ENCODE measurements at places on chromosomes 5 and 9.
A peak's percentile ranks its signal among the peaks of the same experiment; 100 is the strongest.

- no peak for DNase-seq
Observed at GRCh38 chr9:129648092-129648763, 6.3 kb upstream of the ASB6 start.

GRCh38 chr5:54518146-54518817 lies 723 bp downstream of the SNX18 start:
- no peak for DNase-seq

DNA sequence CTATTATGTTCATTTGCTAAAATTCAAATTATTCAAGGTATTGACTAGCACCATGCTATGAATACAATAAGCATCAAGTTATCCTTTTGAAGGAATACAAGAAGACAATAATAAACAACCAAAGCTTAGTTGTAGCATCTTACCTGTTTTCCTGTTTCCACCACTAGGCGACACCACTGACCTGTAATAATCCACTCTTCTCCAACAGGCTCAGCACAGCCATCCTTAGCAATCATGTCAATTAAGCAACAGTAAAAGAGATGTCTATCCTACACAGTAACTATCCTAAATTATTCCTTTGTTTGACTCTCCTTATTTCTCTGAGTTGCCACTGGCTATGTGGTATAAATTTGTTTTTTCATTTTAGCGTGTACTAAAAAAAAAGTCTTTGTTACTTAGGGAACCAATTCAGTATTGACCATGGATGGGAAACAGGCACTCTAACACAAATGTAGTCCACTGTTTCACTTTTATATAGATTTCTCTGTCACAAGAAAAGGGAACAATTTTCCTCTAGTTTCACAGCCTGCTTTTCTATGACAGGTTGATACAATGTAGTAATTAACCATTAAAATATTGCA lies 46.2 kb downstream of the PCA3 start:
- peak; percentile 17 for DNase-seq

GRCh38 chr5:3278643-3279042 lies 317.0 kb upstream of the IRX1 start:
- no peak for DNase-seq

GRCh38 chr9:112093147-112093869 lies 81.8 kb downstream of the SUSD1 start:
- no peak for DNase-seq

- DNase-seq = no peak
Observed at GRCh38 chr9:101705135-101705661, 33.2 kb downstream of the GRIN3A start.

- no peak for DNase-seq
Observed at GRCh38 chr9:124191691-124192395, 65.9 kb upstream of the NEK6 start.

DNA sequence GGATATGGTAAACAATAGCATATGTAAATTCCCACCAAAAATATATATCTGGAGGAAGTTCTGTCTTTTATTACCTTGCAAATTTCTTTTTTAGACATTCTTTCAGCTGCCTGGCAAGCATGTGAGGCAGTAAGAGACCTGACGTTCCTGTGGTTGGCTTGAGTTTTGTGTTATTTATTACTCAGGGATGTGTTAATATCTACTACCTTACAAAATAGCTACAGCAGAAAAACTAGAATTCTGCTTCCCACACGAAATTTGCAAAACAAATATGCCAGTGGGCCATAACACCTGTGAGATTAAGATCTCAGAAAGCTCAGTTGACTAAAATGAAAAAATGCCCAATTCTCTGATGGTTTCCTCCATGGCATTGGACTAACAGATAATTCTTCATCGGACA lies 274.2 kb downstream of the TMEM167A start:
- DNase-seq = no peak

GRCh38 chr9:37640246-37640645 lies 10.5 kb upstream of the FRMPD1 start:
- DNase-seq = no peak

- DNase-seq = no peak
Observed at GRCh38 chr5:95422838-95423237, 31.7 kb downstream of the FAM81B start.

DNA sequence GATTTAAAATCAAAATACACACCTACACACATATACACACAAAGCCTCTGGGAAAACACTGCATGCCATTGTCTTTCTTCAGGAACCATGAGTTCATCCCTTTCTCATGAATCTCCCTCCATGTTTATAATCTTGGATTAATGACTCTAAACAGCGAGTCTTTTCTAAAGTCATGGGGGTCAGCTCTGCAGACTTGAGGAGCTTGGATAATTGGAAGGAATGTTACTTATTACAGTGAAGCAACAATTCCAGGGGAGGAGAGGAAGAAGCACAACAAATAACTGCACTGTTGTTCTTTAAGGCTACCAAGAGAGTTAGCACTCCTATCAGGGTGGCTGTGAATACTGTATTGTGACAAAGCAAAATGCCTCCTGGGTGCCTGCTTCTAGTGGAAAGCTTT lies 444.7 kb downstream of the ANXA1 start:
- no peak for DNase-seq

GRCh38 chr9:81497091-81497490 lies 192.3 kb downstream of the TLE1 start:
- DNase-seq = no peak

GRCh38 chr9:91856419-91856818 lies 93.6 kb downstream of the ROR2 start:
- DNase-seq = no peak

GRCh38 chr9:95313010-95313498 lies 4.5 kb downstream of the FANCC start:
- DNase-seq = no peak

DNA sequence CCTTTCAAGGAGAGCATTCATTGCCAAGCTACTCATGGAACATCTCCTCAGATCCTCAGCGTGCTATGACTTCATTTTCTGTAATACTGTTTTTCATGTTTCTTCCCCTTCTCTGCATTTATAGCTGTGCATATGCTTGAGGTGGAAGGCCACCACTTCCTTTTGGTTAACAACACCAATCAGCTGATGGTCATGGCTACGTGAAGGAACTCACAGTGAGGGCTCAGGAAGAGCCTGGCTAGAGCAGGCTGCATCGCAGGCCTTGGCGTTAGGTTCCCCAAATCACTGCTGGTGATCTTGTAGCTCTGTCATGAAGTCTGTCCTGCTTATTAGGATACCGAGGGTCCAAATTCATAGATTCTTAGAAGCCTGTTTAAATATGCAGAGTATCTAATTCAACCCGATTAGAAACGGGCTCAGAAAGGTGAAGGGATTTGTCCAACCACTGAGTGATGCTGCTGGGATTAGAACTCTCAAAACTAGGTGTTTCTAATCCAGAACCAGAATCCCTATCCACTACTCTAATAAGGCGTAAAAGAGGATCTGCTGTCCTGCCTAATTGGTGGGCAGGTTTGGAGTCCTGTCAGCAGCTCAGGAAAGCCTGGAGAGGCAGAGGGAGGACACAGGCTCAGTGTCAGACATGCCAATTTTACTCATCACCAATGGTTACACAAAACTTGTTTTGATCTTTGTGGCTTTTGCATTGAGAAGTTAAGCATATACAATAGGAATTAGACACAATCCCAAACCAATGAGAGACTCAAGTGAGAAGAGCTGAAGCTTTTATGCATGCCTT lies 7.5 kb downstream of the SYK start:
- no peak for DNase-seq

DNA sequence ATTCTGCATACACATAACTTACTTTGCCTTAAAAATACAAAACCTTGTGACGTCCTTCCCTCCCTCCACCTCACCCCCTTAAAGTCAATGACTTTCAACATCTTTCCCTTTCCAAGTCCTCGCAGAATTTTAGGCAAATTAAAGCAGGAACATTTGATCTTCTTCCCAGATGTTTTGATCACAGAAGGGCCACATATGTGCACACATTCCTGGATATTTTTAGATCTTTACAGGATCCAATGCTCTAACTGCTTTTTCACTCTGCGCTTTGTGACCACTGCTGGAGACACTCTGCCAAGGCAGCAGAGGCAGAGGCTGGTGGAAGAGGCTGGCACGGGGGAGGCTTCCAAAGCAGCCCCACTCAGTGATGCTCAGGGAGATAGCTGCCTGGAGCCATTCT lies 130.7 kb downstream of the SEC61B start:
- no peak for DNase-seq

GRCh38 chr9:117718701-117719100 lies 14.5 kb downstream of the TLR4 start:
- DNase-seq = no peak

- DNase-seq = no peak
Observed at GRCh38 chr5:74370168-74370567, 270.4 kb downstream of the ENC1 start.

DNA sequence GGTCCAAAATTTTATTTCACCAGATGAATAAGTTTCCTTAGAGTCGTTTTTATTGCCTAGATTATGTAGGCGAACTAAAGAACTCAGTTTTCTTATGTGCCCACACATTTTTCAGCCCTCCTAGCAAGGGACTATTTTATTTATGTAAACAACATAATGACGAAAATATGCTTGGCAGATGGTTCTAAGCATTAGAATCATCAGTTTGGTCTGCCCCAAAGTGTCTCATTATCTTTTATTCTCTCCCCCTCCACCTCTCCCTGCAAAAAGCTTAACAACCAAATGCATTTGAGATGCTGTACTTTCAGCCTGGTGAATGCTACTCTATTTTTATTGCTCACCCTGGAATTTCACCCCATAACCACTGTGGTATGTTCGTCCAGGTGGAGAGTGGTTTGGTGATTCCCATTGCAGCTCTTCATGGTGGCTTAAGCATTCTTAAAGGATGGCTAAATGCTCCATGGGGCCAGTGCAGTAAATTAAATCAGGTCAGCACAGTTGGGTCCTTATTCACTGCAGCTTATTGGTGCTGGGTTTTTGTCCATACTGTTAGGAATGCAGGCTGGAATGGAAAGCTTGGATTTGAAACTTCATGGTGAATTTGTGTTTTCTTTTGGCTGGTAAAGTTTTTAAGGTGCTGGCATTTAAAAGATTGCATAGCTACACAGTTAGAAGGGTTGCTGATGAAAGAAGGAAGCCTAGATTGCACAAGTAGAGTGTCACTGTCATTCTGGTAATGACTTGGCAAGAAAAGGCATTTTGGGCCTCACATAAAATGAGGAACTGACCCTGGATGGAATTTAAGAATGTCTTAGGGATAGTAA lies 39.2 kb downstream of the TLE4 start:
- DNase-seq = peak; percentile 60

GRCh38 chr9:91301161-91301560 lies 60.6 kb downstream of the AUH start:
- DNase-seq = no peak

DNA sequence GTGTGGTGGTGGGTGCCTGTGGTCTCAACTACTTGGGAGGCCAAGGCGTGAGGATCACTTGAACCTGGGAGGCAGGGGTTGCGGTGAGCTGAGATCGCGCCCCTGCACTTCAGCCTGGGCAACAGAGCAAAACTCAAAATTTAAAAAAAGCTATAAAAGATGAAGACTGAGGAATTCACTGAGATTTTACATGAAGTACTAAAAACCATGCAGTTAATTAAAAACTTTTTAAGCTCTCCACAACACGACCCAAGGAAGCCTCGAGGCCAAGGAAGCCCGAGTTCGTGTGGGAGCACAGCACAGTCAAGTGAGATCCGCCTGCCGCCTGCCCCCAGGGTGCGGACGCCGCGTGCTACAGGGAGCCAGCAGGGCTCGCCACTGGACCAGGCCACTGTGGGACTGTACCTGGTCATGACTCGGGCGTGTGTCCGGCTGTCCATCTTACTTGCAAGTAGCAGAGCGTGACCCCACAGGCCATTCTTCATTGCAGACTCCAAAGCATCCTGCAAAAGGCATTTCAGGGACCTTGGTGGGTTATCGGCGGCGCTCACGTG lies 21.2 kb upstream of the INPP5E start:
- no peak for DNase-seq

- no peak for DNase-seq
Observed at GRCh38 chr9:29214690-29215253, 1641.5 kb upstream of the C9orf72 start.

DNA sequence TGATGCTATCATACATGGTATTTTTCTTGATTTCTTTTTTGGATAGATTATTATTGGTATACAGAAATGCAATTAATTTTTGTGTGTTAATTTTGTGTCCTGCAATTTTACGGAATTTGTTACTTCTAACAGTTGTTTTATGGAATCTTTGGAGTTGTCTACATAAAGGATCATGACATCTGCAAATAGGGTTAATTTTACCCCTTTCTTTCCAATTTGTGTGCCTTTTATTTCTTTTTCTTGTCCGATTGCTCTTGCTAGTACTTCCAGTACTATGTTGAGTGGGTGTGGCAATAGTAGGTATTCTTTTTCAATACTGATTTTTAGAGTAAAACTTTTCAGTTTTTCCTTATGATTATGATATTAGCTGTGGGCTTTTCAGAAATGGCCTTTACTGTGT lies 111.5 kb downstream of the MACROH2A1 start:
- DNase-seq = no peak

GRCh38 chr9:136776947-136777346 lies 12.6 kb upstream of the LCN15 start:
- no peak for DNase-seq

GRCh38 chr9:111658943-111659342 lies 2.5 kb upstream of the GNG10 start:
- no peak for DNase-seq

DNA sequence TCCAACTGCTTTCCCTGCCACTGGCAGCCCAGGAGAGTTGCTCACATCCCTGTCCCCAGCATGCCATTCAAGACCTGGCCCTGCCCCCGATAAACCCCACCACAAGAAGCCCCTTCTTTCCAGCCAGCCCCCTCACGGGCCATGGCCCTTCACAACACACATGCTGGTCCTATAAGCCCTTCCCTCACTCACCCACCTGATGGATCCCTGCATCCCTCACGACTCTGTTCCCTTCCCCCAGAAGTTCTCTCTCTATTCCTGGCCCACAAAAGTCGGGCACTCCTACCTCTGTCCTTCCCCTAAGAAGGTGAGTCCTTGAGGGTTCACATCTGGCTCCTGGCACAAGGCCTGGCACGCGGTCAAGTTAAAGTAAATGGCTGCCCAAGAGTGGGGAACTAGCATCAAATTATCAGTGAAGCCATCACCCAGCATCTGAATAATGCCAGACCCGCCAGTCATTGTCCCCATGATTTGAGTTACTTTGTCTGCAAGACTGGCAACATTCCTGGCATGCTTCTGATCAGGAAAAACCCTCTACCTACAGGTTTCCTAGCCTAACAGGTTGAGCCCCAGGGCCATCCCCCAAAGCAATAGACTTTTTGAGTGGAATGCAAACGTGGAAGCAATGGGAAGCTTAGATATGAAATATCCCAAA lies 65.9 kb downstream of the CRB2 start:
- DNase-seq = no peak

- DNase-seq = no peak
Observed at GRCh38 chr5:177330991-177331842, 19.5 kb upstream of the MXD3 start.

GRCh38 chr5:38745836-38746732 lies 99.7 kb upstream of the OSMR start:
- no peak for DNase-seq

GRCh38 chr5:74116984-74117383 lies 491.0 kb downstream of the ARHGEF28 start:
- DNase-seq = no peak

- no peak for DNase-seq
Observed at GRCh38 chr5:5474961-5475360, 52.5 kb downstream of the ICE1 start.
